ENCODE measurements at places on chromosomes 16 and 17.

- no peak for DNase-seq
These were observed 23.6 kb downstream of the TANGO6 start for GRCh38 chr16:68866933-68867332.

DNA sequence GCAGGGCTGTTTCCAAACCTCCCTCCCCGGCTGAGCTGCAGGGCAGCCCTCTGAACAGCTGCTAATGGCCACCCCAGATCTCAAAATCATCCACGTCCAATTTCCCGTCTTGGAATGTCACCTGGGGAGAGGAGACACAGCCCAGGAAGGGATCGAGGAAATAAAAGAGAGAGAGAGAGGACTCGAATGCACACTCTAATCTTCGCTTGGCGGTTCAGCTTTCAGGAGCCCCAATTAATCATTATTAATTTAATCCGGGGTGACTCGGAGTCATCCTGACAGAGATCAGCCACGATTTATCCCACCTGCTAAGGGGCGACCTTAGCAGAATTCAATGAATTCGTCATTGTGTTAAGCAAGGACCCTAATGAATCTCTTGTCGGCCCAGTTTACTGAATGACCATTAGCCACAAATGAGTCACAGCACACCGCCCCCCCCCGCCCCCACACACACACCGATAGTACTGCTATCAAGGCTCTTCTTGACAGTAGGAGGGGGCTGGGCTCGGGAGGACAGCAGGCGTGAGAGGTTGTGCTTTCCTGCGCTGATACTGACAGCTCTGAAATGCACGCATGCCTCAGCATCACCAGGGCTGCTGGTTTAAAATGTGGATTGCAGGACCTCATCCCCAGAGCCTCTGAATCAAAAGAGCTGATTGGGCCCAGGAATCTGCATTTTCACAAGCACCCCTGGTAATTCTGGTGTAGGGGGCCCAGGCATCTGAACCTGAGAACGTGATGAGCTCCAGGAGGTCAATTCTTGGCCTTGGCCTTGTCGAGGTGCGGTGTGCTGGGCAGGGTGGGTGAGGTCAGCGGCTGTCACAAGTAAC, 190.0 kb upstream of the CIBAR2 start:
- no peak for DNase-seq

GRCh38 chr17:73482894-73483293, 161.4 kb downstream of the SDK2 start:
- DNase-seq: no peak

GRCh38 chr16:19994466-19995170, 79.1 kb downstream of the GPR139 start:
- no peak for DNase-seq

DNA sequence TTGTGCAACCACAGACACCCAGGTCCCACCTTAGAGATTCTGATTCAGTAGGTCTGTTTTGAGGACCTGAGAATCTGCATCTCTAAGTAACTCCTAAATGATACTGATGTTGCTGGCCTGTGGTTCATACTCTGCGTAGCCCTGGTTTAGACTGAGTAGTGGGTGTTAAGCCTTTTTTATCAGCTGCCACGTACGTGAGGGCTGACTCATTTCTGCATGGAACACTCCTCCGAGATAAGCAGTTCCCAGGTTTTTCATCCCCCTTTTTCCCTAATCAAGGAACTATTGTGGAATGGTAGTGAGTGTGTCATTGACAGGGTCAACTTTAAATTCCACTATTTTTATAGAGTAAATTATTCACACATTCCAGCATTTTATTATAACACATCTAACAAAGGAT, 26.1 kb downstream of the CDRT4 start:
- DNase-seq: no peak

DNA sequence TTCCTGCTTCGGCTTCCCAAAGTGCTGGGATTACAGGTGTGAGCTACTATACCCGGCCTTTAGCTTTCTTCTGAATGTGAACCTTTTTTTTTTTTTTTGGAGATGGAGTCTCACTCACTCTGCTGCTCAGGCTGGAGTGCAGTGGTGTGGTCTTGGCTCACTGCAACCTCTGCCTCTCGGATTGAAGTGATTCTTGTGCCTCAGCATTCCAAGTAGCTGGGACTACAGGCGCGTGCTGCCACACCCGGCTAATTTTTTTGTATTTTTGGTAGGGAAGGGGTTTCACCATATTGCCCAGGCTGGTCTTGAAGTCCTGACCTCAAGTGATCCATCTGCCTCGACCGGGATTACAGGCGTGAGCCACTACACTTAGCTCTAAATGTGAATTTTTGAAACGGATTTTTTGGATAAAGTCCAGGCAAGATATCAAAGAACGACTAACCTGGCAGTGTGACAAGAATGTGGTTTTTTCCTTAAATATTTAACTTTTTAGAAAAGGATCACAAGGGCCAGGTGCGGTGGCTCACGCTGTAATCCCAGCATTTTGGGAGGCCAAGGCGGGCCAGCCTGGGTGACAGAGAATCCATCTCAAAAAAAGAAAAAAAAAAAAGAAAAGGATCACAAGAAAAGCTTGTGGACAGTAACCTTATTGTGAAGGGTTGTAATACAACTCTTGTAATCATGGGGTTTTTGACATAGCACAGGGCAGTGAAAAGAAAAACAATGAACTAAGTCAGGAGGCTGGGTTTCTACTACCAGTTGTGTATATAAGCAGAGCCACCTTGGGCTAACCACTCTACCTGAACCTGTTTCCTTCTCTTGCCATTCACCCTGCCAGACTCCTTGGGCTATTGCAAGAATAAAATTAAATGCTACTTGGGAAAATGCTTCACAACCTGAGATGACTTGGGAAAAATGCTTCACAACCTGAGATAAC, 6.2 kb downstream of the BRCA1 start:
- DNase-seq: no peak

- DNase-seq: no peak
These were observed 83.4 kb downstream of the COX10 start for GRCh38 chr17:14152721-14153120.

- DNase-seq: no peak
These were observed 32.0 kb downstream of the GSE1 start for GRCh38 chr16:85645021-85645589.

GRCh38 chr17:44235583-44235936, 16.1 kb upstream of the UBTF start:
- no peak for DNase-seq

- DNase-seq: no peak
These were observed 5.3 kb downstream of the NKIRAS2 start for GRCh38 chr17:42025191-42025579.

DNA sequence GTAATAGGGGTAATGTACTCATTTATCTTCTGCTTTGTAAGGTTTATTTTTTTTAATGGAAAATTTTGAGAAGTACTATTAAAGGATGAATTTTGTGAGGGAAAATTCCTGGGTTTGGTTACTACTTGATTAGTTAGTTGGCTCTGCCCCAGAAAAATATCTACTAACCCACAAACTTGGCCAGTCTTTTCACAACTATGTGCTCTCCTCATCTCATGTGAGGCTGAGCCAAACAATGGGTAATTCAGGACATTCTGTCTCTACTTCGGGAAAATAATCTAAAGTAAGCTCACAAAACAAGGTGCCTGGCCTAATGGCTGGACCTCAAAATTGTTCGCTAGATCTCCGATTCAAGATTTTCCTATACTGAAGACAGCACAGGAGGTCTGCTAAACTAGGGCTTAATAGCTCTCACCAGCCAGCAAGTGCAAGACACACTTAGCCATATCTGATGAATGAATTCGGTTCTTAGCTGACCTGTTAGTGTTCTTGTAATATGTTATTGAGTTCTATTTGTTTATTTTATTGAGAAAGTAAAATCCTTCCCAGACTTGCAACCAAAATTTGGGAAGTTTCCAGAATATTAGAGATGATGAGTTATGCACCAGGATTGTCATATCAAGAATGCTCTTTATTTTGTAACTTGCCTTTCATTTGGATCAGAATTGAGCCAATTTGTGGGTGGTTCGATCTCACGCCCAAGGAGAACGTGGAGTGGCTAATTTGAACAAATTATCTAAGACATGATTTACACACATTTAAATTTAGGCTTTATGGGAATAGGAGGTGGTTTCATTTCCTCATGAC, 5.7 kb downstream of the KCNJ16 start:
- DNase-seq: no peak

DNA sequence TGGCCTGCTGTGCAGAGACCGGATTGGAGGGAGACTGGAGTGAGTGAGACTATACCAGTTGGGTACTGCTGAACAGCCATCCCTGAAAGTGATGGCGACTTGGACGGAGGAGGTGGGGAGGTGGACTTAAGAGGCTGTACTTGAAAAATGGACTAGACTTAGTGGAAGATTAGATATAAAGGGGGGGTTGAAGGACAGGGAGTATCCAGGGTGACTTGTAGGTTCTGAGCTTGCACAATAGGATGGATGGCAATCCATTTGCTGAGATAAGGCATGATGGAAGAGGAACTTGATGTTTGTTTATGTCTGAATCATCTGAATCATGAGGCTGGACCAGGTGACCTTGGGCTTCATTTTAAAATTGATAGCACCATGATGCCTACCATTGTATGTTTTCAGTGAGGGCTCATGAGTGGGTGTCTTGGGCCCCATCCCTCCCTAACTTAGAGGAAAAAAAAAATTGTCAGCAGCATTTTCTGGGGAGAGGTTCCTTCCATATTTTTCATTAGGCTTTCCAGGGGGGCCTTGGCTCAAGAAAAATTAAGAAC, 41.2 kb downstream of the PRKCA start:
- no peak for DNase-seq

- DNase-seq: no peak
These were observed 227.8 kb downstream of the ABCC12 start for GRCh38 chr16:47928008-47928407.

- no peak for DNase-seq
These were observed 22.9 kb downstream of the CRAMP1 start for GRCh38 chr16:1635070-1635469.

DNA sequence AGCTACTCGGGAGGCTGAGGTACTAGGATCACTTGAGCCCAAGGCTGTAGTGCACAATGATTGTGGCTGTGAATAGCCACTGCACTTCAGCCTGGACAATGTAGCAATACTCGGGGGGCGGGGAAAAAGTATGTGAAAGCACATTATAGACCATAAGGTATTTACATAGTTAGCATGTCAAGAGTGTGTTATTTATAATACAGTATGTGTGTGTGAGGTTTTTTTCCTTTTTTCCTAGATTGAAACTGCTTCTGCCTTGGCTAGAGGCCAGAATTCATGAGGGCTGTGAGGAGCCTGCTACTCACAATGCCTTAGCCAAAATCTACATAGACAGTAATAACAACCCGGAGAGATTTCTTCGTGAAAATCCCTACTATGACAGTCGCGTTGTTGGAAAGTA, 30.5 kb downstream of the PTRH2 start:
- no peak for DNase-seq

DNA sequence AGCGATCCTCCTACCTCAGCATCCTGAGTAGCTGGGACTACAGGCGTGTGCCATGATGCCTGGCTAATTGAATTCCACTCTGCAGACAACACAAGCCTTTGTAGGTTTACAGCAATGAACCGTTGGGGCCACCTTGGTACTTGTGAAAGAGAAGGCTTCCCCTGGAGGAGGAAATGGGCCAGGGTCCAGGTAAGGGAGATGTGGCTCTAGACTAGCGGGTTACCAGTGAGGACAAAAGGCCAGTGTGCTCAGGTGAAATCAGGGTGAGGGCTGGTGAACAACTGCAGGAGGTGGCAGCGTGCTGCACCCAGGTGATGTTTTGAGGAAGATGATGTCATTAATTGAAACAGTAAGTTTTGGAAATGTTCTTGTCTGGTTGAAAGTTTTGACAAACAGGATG, 6.7 kb downstream of the SDR42E1 start:
- DNase-seq: no peak

DNA sequence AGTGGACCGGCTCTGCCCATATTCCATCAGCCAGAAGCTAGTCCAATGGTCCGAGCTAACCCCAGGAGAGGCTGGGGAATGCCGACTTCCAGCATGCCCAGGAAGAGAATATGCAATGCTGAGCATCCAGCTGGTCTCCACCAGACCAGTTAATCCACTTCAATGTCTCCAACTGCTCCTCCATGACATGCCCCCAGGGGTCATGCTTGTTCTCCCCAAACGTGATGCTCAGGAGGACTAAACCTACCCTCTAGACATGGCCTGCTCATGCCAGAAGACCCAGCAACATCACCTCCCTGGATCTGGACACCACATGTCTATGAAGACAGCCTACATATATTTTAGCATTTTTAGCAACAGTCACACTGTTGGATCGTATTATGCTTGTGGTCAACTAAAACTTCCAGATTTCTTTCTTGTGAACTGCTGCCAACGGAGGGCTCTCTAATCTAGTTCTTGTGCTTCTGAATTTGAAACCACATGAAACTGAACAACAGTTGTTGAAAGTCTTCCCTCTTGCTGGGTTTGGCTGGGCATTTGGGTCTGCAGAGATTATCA, 245.1 kb downstream of the SOX9 start:
- DNase-seq: no peak

DNA sequence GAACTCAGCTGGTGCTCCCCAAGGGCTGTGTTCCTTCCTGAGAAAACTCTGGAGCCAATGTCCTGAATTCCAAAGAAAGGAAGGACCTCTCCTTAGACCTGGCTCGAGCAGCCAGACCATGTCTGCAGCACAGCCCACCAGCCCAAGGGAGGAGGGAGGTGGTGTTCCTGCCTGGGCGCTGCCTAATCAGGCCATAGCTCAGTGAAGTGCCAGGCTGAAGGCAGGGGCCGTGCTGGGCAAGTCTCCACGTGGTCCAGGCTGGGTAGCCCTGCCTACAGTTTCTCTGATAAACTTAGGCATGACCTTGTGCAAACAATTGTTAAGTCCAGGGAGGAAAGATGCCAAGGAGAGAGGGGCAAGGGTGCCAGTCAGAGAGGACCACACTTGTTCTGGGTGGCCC, 76.8 kb downstream of the MPRIP start:
- no peak for DNase-seq

Data from cerebellar nuclear complex (tissue), 1 donor.